ENCODE measurements at places on chromosomes 1 and 21. TPM values are rescaled to one million over a fixed set of nuclear protein-coding genes. Genes with fewer than 3 reads are reported as not detected.
A peak's percentile ranks its signal among the peaks of the same experiment; 100 is the strongest.

DNA sequence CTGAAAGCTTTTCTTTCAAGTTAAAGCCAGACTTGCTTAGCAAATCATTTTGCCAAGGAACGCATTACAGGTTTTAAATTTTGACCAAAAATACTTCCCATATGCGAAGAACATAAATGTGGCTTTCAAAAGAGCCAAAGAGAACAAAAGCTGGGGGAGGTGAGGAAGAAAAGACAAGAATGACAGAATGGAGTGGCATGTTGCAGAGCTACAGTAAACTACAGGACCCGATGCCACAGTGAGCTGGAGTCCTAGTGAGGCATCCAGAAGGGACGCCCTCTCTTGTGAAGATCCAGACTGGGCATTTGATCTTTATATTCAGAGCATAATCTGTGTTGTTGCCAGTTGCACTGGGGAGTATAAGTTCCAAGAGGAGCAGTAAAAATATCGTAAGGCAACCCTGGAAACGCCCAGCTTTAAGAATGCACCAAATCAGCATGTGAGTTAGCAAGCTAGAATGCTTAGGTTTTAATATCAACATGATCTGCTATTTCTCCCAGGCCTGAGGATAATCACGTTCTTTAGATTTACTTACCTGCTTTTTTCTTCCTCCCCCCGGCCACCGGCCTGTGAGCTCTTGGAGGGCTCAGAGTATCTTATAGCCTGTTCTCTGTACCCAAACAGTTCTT lies 48.4 kb upstream of the HOOK1 start:
- no peak for DNase-seq

DNA sequence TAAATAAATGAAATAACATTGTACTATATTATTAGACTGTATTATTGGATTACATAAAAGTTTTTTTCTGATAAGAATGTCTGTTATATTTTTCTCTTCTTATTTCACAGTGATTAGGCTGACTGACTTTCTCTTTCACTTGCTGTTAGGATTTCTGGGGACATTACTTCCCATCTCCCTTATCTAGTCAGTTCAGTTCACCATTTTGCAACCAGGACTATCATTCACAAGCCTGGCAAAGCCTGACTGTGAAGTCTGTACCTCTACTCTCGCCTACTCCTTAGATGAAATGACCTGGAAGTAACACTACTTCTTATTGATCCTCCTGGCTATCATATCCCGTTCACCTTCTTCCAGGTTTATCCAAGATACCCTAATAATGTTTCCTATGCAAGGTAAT lies 676.6 kb downstream of the USP25 start:
- no peak for DNase-seq

DNA sequence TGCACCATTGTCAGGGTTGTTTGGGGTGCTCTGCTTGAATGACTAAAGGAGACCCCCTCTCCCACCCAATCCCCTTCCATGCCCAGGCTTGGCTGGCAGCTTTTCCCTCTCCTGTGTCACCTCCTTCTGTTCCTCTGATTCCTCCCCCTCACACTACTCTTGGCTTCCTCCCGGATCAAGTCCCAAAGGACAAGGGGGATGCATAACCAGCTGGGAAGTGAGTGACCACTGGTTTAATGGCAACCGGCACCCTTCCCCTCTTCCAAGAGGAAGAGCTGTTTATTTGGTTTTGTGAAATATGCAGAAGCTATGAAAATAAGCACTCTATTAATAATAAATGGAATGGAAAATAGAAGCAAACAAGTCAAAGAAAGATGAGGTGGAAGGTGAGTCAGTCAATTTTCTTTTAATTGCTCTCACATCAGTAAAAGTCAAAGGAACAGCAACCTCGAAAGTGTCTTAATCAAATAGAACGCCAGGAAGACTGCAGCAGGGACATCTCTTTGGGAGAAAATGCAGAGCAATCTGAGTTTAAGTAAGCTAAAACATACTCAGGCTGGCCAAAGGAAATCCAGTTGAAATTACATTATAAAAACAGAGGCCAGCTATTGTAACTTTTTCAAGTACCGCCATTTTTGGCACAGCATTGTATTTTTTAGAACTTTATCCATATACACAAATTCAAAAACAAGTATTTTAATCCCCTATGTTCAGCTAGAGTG lies 322.5 kb downstream of the SIPA1L2 start:
- peak; percentile 71 for DNase-seq

DNA sequence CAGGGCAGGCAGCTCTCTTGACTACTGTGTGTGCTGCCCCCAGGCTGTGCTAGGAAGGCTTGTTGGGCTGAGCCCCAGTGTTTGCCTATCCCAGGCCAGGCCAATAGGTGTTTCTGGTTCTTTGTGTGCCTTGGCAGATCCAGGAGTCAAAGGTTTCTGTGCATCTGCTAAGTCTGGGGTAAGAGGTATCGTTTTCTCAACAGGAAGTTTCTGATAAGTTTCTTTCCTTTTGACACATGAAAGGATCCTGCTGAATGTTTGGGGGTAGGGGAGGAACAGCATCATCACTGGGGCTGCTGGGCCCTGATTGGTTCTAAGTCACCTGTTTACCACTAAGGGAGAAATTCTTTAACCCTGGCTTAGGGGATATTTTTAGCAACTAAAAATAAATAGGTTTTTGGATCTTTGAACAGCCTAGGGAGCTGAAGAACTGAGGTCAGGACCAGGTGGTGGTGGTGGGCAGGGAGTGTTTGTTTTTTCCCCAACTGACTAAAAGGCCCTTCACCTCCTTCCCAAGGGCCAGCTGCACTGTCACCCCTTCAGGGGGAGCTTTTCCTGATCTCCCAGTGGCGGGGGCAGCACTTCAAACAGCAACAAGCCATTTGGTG lies 85.1 kb downstream of the KCNN3 start:
- no peak for DNase-seq

DNA sequence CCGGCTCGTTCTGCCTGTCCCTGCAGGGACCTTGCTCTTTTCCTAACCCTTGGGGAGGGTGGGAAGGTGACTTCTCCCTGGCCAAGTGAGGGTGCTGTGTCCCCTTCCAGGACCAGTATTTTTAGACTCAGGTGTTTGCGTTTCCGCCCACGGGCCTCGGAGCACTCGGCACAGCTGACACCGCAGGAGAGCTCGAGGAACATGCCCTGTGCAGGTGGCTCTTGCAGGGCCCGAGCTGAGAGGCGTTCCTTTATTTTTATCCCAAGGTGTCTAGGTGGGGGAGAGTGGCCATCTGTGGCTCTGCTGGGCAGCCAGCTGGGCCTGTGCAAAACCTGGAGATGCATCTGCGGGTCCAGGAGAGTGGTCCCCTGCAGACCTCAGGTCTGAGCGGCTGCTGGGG lies 16.0 kb downstream of the PLCH2 start:
- no peak for DNase-seq

DNA sequence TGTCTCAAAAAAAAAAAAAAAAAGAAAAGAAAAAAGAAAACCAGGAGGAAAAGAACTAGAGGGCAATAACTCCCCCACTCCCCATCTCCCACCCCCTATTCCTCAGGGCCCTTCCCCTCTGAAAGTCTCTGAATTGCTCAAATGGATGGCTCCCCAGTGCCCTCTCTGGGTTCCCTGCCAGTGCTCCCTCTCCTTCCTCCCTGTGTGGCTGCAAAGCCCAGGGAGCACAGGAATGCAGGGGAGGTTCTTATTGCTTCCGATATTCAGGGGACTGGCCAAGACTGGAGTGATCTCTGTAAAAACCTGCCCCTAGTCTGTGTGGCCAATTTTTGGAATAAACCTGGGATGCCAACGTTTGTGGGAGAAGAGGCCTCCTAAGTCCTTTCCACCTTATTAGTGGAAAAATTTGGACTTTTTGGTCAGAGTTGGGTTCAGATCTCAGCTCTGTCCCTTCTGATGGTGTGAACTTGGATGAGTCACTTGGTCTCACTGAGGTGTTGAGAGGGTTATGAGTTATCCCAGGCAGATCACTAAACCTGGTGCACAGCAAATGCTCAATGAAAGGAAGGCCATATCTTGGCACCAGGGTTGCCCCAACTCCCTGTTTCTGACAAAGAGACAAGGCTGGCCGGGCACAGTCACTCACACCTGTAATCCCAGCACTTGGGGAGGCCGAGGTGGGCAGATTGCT lies 13.4 kb upstream of the ARHGEF10L start:
- DNase-seq: no peak

PLPPR5 gene
- 1.5 TPM for total RNA-seq

RAVER2 gene
- total RNA-seq: 22.4 TPM

CDA gene
- 0.13 TPM for total RNA-seq

PLA2G2F gene
- not detected for total RNA-seq

TNFRSF9 gene
- 0.13 TPM for total RNA-seq
